ENCODE measurements at places on chromosomes 11 and 22.

DNA sequence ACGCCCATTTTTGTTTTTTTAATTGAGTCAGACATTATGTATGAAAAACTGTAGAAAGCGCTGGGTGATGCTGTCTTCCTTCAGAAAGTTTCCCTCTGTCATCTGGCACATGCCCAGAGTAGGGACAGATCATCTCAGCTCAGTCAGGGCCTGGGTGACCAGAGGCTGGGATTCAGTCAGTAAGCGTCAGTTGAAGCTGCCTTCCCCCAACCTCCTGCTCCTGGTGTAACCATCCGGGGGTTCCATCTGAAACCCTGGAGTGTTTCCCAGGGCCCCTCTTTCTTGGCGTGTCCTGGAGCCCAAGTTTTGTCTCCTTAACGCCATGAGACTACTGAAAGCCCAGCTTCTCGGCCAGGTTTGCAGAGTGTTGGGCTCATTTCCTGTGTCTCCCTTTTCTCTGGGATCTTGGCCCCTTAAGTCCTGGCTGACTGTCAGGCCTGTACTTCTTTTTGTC, 10.7 kb downstream of the PPFIA1 start:
- peak; percentile 83 for DNase-seq

DNA sequence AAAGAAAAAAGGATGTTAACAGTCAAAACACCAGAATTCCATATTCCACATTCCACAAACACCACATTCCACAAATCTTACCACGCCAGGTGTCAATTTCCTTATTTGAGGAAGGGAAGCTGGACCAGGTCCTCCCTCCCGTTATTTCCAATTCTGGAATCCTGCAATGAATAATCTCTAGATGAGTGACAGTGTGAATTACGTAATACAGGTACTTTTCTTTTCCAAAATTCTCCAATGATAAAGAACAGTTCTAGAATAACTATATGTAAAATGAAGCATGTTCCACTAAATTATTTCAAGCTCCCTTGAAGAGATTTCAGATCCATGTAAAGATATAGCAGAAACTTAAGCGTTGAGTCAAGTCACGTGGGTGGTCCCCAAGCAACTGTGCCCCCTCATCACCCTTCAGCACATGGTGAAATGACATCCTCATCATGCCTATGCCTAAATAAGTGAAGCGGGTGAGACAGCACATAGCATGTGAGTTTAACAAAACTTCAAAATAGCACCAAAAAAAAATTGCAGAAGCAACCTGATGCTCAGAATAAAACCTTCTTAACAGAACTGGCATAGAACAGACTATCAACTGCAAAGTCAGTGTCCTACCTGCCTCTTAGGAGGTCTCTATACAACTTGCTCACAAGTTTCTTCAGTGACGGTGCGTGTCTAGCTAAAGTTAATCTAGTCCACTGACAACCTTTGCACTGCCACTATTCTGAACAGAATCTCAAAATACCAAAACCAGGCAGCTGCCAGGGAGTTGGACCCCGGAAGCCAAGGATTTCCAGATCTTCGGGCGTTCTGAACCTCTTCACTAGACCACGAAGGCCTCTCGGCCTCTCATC, 876 bp downstream of the NFRKB start:
- DNase-seq: peak; percentile 11

DNA sequence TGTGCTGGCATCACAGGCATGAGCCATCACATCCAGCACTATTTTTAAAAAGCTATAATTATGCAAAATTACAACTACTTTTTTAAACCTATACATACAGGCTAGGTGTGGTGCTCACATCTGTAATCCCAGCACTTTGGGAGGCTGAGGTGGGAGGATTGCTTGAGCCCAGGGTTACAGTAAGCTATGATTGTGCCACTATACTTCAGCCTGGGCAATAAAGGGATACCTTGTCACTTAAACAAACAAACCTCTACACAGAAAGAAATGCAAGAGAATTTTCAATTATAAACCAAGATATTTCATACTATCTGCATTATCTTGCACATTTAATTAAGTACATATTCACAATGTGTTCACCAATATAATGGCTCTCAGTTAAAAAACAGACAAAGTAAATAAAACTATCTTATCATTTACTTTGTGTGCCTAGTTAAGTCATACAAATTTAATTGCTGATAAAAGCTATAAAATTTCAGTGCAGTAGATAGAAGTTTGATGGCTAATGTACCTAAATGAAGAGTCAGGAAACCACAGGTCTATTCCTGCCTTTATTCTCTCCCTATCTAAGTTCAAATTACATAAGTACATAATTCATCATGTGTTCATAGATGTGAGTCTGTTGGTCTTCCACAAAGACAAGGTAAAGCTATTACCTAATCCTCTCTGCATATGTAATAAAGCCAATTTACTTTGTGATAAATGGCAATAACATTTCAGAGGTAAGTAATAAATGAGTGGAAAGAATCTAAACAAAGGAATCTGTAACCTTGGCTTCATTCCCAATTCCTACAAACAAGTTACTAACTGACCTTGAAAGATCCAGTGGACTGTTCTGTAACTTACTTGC, 9.0 kb upstream of the RDX start:
- no peak for DNase-seq

GRCh38 chr22:30754971-30755758, 60.5 kb downstream of the OSBP2 start:
- DNase-seq: peak; percentile 91

DNA sequence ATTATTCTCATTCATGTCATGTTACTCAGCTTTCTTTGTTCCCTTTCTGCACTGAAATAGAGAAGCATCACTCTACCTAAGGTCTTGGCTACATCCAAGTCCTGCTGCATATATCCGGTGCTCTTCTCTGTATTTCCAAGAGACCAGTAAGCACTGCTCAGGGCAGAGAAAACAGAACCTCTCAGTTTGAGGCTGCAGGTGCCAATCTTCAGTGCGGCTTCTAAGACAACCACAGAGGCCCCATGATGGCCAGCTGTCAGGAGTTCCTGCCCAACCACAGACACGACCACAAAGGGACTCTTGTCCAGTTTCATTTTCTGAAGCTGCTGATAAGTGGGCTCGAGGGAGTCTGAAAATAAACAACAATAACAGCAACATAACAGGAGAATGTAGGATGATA, 378.4 kb upstream of the PITPNB start:
- no peak for DNase-seq
